ENCODE measurements at places on chromosomes 13 and 19.

- DNase-seq = no peak
Measured at GRCh38 chr19:11269408-11269807, 7.1 kb upstream of the DOCK6 start.

- DNase-seq = peak; percentile 38
Measured at GRCh38 chr19:1028062-1028926, 1.9 kb downstream of the CNN2 start.

DNA sequence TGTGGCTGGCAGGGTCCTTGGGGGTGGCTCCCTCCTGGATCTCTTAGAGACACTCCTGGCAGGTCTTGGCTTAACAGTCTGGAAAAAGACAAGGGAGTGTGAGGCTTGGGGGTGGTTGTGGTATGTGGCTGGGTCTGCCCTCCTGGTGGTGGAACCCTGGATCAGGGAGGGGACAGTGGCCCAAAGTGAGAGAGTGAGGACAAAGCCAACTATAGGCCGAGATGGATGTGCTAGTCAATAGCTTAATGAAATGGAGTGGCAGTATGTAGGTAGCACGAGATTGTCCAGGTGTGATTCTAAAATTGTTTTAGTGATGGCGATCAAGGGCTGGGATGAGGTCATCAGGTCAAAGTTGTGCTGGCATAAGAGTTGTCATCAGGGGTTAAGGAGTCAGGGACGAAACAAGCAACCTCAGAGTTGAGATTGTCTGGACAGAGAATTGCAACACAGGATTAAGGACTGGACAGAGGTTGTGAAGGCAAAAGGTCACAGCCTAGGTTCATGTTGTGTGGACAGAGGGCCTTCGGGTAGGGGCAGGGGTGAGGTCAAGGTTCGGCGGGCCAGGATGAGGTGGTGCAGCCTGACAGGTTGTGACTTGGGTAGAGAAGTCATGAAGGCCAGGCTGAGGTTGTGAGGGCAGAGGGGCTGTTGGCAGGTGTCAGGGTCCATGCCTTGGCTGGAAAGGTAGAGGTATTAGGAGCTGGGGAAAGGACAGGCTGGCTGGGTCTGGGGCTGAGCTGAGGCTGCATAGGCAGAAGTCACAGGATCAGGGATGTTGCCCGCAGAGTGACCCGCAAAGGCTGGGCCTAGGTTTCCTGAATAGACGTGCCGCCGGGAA, 4.5 kb upstream of the RASAL3 start:
- DNase-seq = no peak

- DNase-seq = no peak
Measured at GRCh38 chr13:98810746-98811145, 58.3 kb upstream of the SLC15A1 start.

DNA sequence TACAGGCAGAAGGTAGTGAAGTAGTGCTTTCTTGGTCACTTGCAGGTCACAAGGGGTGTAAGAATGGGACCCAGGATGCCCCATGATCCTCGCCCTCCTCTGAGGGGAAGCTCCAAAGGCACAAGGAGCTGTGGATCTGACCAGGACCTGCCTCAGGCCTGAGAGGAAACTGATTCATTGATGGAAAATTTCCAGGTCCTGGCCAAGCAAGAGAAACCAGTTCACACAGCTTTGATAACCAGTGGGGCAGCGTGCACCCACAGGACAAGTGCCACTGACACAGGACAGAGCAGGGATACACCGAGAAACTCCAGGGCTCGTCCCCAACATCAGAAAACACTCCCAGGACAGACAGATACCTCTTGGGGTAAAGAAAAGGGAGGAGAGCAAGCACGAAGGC, 177.1 kb downstream of the RBM26 start:
- DNase-seq = no peak

DNA sequence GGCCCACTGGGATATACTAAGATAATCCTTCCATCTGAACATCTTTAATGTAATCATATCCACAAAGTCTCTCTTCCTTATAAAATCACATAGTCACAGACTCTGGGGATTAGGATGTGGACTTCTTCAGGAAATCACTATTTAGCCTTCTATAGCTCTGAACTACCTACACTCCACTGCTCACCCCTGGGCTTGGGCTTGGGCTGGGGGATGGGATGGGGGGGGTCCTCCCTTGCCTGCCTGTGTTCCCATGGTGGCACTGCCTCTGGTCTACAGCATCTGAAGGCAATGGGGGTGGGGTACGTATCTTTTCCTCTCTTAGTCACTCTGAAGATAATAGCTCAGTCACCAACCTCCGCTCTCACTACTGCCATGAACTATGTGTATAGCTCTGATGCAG, 67.8 kb upstream of the SERTM1 start:
- DNase-seq = no peak

DNA sequence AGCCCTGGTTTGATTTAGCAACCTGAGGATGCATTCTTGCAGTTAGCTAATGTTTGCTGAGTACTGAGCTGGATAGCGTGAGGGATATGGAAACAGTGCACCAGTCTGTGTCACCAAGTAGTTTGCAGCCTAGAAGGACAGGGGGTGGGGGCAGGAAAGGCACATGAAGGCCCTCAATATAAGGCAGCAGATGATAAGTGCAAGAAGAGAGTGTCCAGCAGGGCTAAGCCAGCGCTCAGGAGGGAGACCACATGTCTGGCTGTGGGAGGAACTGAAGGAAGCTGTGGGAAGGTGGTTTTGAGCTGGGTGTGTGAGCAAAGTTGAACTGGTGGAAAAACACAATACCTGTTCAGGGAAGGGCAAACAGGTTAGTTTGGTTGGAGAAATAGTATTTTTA, 1.7 kb downstream of the CXCL17 start:
- DNase-seq = no peak

DNA sequence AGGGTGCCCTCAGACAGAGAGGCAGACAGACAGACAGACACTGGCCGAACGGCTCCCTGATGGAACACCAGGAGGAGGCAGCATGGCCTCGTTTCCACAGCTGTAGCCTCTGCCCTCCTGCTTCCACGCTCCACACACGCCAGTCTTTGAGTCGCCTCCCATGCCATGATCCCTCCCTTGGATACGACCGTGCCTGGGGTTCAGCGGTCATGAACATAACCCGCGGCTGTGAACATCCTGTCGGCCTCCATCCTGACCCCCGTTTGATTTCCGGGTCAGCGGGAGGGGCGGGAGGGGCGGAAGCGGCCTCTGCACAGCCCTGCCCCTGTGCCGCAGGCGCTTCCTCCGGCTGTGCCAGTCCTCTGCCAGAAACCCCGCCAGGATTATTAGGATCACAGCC, 23.4 kb downstream of the GP6 start:
- DNase-seq = no peak

- DNase-seq = no peak
Measured at GRCh38 chr19:41700381-41701195, 7.8 kb upstream of the CEACAM5 start.

- DNase-seq = no peak
Measured at GRCh38 chr13:48797127-48797526, 143.4 kb downstream of the CYSLTR2 start.

- no peak for DNase-seq
Measured at GRCh38 chr19:27906081-27906480, 1306.9 kb downstream of the UQCRFS1 start.

DNA sequence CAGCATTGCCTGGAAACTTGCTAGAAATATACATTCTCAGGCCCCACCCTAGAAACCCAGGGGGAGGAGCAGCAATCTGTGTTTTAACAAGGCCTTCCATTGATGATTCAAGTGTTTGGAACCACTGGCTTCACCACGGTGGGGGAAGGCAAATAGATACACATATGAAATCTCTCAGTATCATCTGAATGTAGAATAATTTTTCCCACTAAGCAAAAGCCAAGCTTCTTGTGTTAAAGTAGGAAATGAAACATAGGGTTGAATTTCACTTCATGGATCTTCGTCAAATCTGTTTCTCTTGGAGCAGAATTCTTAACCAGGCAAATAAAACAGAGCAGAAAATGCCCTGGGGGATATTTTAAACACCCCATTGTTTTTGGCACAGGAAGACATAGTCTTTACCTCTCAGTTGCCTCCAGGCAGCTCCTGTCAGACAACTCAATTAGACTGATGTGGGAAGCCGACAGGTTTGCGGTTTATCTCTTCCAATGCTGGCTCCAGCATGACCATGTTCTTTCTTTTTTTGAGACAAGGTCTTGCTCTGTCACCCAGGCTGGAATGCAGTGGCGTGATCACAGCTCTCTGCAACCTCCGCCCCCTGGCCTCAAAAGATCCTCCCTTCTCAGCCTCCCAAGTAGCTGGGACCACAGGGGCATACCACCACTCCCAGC, 213.0 kb downstream of the FOXO1 start:
- DNase-seq = no peak

DNA sequence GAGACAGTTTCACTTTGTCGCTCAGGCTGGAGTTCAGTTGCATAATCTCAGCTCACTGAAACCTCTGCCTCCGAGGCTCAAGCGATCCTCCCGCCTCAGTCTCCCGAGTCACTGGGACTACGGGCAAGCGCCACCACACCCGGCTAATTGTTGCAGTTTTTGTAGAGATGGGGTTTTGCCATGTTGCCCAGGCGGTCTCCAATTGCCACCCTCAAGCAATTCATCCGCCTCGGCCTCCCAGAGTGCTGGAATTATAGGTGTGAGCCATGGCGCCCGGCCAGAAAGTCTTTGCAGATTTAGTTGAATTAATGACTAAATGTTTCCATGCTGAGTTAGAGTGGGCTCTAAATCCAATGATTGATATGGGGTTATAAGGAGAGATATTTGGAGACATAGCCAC, 4.5 kb upstream of the CADM4 start:
- DNase-seq = no peak

GRCh38 chr19:54577334-54577733, 3.7 kb downstream of the LILRA2 start:
- DNase-seq = no peak

- DNase-seq = no peak
Measured at GRCh38 chr19:51082611-51083010, at the start of gene KLK14. TSS of gene KLK14 (minus strand) at chr19:51082887. CDS start at chr19:51082614, 273 bp downstream.

DNA sequence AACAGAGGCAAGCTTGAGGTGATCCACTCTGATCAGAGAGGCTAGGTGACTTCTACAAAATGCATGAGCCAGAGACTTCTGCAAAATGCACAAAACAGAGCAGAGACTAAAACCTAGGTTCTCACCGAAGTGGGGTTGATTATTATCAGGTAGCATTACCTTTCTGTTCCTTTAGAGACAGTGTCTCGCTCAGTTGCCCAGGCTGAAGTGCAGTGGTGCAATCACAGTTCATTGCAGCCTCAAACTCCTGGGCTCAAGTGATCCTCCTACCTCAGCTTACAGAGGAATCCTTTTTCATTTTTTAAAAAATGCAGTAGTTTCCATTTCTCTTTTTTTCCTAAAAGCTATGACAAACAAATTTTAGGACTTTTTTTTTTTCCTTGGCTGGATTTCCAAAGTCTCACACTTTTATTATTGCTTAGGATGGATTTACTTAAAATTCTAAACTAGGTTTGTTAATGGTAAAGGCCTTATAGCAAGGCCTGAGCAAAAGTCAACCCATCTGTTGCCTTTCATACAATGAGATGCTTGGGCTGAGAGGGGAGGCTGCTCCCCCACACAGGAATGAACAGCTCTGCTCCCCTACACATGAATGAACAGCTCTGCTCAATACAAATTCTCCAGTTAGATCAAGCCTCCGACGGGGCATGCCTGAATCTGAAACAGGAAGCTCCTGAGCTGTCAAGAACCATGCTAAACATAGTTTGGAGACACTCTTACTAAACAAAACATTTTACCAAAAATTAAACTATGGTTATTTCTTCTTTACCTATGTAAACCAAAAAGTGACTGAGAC, 18.8 kb upstream of the TNFRSF19 start:
- no peak for DNase-seq

DNA sequence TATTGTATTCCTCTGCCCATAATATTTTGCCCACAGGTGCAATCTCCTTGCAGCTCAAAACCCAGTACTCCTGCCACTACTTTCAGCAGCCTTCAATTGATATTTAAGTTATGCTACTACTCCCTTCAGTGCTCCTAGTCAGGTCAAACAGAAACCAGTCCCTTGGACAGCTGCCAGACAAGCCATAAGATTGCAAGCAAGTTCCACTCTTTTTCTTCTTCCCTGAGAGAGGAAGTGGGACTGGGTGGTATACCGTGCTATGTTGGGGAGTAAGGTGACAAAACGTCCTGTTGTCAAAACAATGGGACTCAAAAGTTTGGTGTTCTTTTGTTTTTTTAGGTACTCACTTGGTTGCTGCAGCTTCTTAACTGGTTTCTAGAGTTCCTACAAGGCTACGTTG, 63.1 kb upstream of the FRY start:
- DNase-seq = no peak

GRCh38 chr19:34639491-34640085, 37.4 kb downstream of the SCGB2B2 start:
- DNase-seq = no peak

GRCh38 chr19:58059003-58059670, at the start of gene ZNF135:
TSS of gene ZNF135 (plus strand) at chr19:58059282. CDS start at chr19:58060003, 721 bp downstream.
- peak; percentile 48 for DNase-seq

DNA sequence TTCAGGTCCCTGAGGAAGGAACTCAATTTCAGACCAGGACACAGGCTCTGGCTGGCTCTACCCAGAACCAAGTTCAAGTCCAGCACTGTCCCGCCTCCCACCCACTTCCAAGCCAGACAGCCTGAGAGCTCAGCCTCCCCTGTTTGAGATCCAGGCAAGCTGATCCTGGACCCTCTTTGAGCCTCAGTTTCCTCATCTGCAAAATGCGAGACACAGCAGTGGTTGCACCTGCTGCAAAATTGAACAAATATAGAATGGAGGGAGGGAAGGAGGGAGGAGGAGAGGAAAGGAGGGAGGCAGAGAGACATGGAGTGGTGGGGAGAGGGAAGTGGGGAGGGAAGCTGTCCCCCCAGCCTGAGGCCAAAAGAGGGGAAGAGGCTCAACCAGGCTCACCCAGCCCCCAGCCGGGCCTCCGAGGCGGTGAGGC, 751 bp downstream of the TMEM221 start:
- no peak for DNase-seq

DNA sequence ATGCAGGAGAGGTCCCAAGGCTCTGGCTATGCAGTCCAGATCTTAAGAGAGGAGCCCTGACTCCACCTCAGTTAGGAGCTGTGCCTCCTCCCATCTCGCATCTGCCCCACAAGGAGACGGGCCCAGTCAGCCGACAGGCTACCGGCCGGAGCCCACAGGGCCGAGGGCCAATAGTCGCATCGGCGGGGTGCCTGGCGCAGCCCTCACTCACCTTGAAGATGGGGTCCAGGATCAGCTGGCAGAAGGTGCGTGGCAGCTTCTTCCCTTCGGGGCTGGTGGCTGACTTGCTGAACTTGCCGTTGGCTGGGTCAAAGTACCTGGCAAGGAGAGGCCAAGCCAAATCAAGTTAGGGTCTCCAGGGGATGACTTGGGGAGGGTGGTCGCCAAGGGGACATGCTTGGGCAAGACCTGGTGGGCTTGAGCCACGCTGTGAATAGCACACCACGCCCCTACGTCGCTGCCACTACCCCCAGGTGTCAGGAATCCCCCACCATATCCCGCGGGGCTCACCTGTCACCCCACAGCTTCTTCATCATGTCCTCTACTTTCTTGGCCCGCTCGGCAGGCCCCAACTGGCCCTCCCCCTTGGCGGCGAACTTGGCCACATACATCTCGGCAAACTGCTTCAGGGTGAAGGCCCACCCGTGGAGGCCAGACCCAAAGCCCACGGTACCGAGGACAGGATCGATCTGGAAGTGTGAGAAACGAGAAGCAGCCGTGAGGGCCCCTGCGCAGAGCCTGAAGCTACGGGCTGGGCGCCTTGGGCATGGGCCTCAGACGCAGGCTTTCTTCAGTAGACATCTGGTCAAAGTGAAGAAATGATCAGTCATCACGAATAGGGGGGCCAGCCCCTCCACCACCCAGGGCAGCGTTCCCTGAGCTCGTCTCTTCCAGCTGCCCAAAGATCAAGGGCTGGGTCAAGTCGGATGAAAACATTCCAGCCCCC, 3.3 kb downstream of the EEF2 start:
- DNase-seq = no peak

- no peak for DNase-seq
Measured at GRCh38 chr13:66689628-66690027, 540.5 kb downstream of the PCDH9 start.

GRCh38 chr13:51136276-51136980, 25.4 kb upstream of the C13orf42 start:
- no peak for DNase-seq
